ENCODE measurements at places on chromosomes 7 and 10. TPM values are rescaled to one million over a fixed set of nuclear protein-coding genes. Genes with fewer than 3 reads are reported as not detected.

DNA sequence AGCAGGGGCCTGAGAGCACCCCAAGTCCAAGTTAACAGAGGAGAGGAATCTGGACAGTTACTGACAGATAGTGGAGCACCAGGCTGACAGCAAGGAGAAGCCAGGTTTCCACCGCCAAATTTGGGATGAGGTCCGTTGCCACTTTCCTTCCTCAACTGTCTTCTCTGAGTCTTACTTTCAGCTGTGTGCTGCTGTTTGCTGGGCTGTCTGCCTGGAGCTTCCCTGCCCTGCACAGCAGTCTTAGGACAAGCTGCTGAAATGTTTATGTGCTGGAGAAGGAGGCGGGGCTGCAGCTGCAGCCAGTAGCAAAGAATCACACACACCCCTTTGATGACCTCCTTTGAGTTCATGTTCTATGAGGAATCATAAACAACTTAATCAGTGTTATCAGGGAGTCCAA lies 17.4 kb upstream of the CYP3A7 start:
- no peak for DNase-seq

- no peak for DNase-seq
These were observed 10.9 kb downstream of the MACROH2A2 start for GRCh38 chr10:70063418-70064098.

DNA sequence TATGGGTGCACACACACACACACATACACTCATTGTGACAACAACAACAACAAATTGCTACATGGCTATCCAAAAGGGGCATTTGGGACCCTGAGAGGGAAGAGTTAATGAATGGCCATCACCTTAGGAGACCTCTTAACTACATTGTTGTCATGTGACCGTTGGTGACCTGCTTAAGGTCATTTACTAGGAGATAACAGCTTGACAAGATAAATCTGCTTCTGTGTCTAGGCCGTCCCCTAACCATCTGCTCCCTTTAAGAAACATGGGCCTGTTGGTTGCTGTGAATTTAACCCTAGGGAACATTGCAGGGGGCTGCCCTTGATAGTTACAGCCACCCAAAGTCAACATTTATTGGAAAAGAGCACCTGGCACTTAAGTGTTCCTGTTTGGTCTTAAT lies 29.7 kb downstream of the C1QL3 start:
- no peak for DNase-seq

GRCh38 chr7:112202816-112203215 lies 3.4 kb downstream of the DOCK4 start:
- DNase-seq = peak; percentile 38

DNA sequence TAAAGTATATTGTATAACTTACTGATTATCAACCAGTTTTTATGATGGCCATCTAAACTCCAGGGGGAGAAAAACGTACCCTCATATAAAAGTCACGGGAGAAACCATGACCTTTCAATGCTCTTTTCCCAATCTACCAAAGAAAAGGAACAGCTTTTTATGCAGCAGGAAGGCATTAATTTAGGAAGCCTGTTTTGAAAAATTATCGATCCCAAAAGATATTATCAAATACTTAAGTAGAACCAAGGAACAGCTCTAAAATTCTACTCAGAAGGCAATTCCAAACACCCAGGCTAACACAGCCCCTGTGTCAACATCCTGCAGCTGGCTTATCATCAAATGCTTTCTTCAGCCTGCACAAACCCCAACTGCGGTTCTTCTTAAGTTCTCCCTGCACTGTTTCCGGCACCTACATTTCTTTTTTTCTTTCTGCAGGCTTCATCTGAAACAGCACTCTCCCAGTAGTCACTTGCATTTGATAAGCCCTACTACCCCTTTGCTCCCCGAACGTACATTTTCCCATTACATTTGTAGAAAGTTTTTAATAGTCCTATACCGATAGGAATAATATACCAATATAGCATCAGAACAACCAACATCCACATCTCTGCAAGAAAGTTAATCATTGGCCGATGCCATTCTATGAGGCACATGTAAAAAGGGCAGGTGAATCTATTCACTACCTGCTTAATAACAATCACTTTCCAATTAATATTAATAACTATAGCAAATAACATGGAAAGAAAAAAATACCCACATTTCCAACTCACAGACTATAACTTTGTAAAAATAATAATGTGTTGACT lies 47.9 kb downstream of the PIP4K2A start:
- no peak for DNase-seq

DNA sequence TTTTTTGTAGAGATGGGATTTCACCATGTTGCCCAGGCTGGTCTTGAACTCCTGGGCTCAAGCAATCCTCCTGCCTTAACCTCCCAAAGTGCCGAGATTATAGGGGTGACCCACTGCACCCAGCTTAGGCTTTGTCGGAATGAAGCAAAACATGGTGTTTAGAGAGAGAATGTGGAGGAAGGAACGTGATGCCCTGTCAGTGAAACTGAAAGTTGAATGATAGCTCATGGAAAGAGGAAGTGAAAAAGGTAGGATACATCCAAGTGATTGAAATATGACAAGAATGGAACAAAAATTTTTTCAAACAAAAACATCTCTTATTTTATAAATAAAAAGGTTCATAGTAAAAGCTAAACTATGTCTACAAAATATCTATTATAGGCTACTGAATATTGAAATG lies 5.9 kb downstream of the AKAP9 start:
- DNase-seq = no peak

DNA sequence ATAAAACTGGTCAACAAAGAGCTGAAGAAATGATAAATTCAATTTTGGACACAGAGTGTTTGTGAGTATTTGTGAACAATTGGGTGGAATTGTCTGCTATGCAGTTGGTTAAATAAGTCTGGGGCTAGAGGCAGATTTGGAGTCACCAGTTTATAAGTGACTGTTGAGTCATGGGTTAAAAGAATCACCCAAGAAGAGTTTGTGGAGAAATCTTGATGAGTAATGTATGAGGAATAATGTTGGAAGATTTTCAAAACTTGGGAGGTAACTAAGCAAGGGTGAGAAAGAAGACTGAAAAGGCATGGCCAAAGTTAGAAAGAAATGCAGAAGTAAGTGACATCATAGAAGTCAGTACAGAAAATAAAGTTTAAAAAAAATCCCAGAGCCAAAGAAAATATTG lies 750.7 kb downstream of the MAGI2 start:
- DNase-seq = no peak

- DNase-seq = no peak
These were observed 237.7 kb downstream of the FANK1 start for GRCh38 chr10:126133906-126134656.

- DNase-seq = no peak
These were observed at the start of gene KLF6 for GRCh38 chr10:3784510-3785250. Gene KLF6 (minus strand): TSS chr10:3785209. CDS start chr10:3785014, 195 bp downstream.

DNA sequence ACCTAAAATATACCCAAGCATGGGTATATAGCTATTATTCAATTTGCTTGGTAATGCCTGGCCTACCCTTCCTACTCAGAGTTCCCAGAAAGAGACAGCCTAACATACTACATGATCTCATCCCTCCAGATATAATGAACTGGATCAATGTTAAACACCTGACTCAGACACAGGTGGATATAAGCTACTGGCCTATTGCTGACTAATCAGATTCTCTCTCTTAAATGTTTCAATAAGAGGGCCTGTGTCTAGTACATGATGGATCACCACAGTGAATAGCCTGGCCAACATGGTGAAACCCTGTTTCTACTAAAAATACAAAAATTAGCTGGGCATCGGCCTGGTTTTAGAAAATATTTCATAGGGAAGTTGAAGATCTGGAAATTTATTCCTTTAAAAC lies 54.1 kb downstream of the COPG2 start:
- no peak for DNase-seq

DNA sequence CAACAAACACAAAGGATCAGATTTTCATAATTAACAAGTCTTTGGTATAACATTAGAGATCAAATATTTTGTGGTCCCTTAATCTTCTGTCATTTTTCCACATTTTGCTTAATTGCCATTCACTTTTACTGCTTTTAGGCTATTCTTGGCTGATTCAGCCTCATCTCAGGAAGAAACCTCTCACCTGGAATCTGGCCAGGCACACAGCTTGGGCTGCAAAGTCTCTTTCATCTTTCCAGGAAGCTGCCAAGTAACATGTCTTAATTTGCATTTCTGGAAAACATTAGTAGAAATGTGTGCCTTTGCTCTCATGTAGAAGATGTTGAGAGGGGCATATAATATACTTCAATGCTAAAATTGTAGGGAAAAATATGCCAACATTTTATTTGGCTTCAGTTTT lies 174.2 kb upstream of the STEAP4 start:
- no peak for DNase-seq

DNA sequence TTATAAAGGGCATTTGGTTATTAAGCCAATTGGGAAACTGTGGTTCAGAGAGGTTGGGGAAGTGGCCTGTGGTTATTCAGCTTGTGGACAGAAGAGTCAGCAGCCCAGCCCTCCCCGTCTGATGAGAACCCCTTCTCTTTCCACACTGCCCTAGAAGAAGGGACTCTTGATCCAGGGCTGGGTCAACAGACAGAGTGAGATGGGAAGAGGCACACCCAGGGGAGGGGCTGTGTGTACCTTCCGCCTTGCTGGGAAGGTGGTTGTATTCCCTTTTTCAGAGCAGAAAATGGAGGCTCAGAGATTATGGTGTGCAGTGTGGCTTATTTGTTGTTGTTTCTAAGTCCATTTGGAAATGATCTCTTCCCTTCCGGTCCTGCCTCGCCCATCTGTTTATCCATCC lies 103.4 kb downstream of the GRK5 start:
- no peak for DNase-seq

DNA sequence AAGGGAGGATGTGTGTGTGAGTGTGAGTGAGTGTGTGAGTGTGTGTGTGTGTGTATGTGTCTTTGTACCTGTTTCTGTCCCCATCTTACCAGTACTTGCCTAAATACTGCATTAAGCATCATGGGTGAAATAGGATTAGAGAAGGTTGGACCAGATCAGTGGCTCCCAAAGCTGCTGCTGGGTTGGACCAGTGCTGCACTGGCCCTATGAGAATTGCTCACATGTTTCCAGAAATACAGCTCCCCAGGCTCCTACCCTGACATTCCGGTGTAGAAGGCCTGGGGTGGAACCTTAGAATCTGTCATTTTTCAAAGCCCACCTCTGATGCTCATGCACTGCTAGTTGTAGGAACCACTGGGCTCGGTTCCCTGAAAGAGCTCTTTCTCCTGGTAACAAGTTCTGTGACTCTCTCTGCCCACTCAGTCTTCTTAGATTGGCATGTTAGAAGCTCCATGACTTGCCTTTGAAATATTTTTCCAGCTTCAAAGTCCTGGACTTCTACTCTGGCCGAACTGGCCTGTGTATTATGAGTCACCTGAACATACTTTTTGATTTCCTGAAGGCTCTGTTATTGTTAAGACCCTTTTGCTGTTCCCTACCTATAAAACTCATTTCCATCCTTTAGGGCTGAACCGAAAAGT lies 224.7 kb downstream of the CUX1 start:
- no peak for DNase-seq

DNA sequence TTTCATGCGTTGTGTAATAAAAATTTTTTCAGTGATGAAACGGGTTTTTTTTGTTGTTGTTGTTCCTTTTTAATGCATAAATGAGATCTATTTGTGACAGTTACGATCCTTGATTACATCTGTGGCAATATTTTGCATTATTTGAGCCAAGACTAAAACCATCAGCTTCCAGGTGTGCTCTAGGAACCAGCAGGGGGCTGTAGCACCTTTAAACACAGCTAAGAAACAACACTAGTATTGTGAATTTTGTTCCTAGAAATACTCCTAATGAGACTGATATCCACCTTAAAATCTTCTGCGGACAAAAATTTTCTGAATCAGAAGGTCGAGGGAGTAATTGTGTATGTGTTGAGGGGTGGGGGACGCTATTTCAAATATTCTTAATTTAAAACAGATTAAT lies 52.6 kb downstream of the FGFBP3 start:
- DNase-seq = no peak

DNA sequence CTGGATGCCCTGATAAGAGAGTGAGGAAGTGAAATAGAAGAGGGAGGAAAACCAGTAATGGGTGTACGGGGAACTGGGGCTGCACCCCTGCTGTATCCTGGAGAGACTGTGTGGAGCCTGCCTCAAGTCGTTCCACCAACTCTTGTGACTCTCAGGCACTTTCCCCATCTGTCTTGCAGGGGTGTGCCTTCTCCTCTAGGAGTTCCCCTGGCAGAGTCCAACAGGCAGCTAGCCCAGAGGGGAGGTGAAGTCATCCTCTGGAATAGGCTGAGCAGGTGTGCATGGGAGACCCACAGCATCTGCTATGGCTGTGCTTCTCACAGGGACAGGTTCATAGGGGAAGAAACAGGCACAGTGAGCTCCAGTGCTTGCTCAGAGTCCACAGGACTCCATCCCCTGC lies 46.8 kb downstream of the WIPF3 start:
- DNase-seq = no peak

DNA sequence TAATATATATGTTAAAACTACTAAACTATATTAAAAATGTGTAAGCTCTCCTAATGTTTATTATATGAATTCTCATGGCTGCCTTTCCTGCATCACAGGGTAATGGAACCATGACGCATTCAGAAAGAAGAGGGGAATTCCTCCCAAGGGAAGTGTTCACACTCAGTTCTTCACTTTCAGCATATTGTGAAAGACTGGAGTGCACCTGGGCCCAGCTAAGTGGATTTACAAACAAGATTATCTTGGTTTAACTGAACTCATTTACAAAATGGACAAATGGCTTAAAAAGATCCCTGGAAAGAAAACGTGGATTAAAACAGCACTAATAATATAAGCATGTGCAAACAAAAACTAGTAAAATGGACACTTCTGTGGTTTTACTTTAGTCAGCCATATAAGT lies 149.8 kb downstream of the DOCK4 start:
- no peak for DNase-seq

GRCh38 chr7:96720843-96721242 lies 11.2 kb upstream of the SEM1 start:
- no peak for DNase-seq

GRCh38 chr10:66799474-66799873 lies 126.4 kb upstream of the LRRTM3 start:
- DNase-seq = no peak

- no peak for DNase-seq
These were observed 98.7 kb downstream of the AUTS2 start for GRCh38 chr7:69696686-69697685.

- DNase-seq = no peak
These were observed 31.5 kb upstream of the ADCYAP1R1 start for GRCh38 chr7:31020652-31021051.

- DNase-seq = no peak
These were observed 205.8 kb downstream of the HECW1 start for GRCh38 chr7:43318188-43318770.

GRCh38 chr7:47543714-47544113 lies 38.2 kb downstream of the TNS3 start:
- no peak for DNase-seq

ZNF503 gene
- total RNA-seq = 3.6 TPM

EBLN1 gene
- not detected for total RNA-seq

GIMAP6 gene
- 13.3 TPM for total RNA-seq

GRM3 gene
- total RNA-seq = not detected

ANKRD7 gene
- 0.32 TPM for total RNA-seq

PNLIPRP1 gene
- total RNA-seq = not detected

Measured in breast epithelium (tissue), 4 donors.